ENCODE measurements at places on chromosomes 2 and 18. TPM values are rescaled to one million over a fixed set of nuclear protein-coding genes. Genes with fewer than 3 reads are reported as not detected.

CROCC2 gene
- under 0.01 TPM for total RNA-seq

SPEG gene
- total RNA-seq, result 26.4 TPM

DSEL gene
- total RNA-seq, result 157 TPM

ICOS gene
- total RNA-seq, result not detected

SLC4A5 gene
- total RNA-seq, result 2.7 TPM

PROKR1 gene
- not detected for total RNA-seq

Measured in osteoblast (primary cell).